HuH-7.5 (cell line): ENCODE measurements at places on chromosomes 1 and 21.

DNA sequence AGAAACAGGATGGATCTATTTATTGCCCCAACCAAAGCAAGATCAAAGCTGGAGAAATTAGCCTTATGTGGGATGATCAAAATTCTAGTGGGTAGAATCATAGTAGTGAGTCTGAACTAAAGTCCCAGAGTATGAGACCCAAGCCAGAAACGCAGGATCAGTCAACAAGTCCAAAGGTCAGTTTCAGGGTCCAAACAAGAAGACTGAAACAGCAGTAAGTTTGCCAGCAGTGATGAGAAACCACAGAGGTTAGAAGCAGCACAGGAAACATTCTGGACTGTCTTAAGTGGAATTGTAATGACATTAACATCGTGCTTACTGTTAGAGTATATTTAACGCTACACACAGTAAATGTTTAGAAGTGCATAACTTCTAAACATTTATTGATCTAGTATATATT lies 251.0 kb downstream of the LRRIQ3 start:
- DNase-seq: no peak

DNA sequence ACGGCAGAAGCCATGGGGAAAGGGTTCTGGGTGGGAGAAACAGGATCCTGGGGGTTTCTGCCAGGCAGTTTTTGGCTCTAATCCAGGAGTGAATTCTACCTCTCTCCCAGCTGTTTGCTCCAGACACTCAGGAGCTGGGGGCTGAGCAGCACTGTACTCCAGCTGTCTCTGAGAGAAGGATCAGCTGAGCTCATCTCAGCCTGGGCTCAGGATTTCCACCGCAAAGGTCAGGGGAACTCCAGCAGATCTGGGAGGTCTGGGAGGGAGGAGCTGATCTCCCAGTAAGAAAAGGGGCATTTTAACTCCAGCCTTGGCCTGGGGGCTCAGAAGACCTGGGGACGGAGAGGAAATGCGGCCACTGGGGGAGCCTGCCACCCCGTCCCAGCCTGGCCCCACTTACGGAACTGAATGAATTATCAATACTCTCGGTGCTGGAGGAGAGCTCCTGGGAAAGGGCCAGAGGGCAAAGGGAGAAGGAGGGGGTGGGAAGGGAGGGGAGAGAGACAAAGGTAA lies 17.3 kb downstream of the PI4KB start:
- DNase-seq: no peak

DNA sequence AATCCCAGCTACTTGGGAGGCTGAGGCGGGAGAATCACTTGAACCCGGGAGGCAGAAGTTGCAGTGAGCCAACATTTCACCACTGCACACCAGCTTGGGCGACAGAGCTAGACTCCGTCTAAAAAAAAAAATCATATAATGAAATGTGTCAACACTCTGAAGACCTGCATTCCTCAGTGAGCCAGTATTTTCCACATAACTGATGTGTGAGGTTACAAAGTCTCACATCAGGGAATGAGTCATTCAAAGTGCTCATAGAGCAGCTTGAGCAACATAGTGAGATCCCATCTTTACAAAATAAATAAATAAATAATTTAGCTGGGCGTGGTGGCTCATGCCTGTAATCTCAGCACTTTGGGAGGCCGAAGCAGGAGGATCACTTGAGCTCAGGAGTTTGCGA lies 65.5 kb downstream of the CASZ1 start:
- peak; percentile 57 for DNase-seq

DNA sequence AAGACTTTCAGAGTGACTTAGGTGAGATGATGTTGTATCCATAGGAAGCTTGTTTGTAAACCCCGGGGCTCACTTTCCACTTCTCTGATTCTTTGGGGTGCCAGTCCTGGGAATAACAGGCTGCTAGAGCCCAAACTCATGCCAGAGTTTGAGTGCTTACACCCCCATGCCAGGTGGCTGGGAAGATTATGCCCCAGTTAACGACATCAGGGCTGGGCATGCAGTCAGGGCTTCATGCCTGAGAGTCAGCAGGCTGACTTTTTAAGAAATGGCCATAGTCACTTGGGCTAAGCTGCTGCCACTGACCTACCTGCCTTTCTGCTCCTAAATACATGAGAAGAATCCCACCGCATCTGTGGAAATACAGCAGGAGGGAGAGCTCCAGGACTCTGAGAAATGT lies 425.6 kb upstream of the VAMP3 start:
- DNase-seq: no peak

- no peak for DNase-seq
These were observed 146.3 kb downstream of the NRIP1 start for GRCh38 chr21:14918527-14918926.

- no peak for DNase-seq
These were observed 27.5 kb downstream of the ATP1B1 start for GRCh38 chr1:169133801-169134502.

DNA sequence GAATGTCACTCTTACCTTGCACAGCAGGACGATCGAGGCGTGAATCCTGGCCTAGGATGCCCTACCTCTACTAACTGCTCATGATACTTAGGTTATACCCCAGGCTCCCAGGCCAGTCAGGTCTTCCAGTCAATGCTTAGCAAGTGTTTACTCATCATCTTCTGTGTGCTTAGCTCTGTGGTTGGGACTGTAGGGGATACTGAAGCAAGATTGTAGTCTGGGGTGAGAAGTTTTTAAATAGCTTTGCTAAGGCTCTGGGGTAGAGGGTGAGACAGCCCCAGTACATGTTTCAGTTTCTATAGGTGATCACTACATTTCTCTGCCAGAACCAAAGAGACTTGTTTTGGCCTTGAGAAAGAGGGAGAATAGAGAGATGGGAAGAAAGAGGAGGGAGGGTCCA lies 250.8 kb upstream of the KIAA0040 start:
- no peak for DNase-seq

GRCh38 chr1:160363951-160364735 lies 2.7 kb upstream of the NHLH1 start:
- no peak for DNase-seq
